ENCODE measurements at places on chromosomes 7 and 10.

GRCh38 chr10:69957886-69958555 lies 94.6 kb upstream of the MACROH2A2 start:
- no peak for DNase-seq

- DNase-seq: no peak
Measured at GRCh38 chr7:139752604-139753003, 25.2 kb downstream of the HIPK2 start.

GRCh38 chr10:25699631-25700030 lies 234.4 kb upstream of the MYO3A start:
- no peak for DNase-seq

- no peak for DNase-seq
Measured at GRCh38 chr10:78524941-78525340, 491.3 kb downstream of the RPS24 start.

DNA sequence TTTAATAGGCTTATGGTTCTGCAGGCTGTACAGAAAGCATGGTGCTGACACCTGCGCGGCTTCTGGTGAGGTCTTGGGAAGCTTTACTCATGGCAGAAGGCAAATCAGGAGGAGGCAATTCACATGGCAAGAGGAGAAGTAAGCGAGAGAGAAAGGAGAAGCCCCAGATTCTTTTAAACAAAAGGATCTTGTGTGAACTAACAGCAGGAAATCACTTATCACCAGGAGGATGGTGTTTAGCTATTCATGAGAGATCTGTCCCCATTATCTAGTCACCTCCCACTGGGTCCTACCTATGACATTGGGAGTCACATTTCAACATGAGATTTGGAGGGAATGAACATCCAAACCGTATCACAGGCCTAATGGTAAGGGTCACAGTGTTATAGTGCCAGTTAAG lies 678.0 kb upstream of the KCND2 start:
- DNase-seq: no peak

DNA sequence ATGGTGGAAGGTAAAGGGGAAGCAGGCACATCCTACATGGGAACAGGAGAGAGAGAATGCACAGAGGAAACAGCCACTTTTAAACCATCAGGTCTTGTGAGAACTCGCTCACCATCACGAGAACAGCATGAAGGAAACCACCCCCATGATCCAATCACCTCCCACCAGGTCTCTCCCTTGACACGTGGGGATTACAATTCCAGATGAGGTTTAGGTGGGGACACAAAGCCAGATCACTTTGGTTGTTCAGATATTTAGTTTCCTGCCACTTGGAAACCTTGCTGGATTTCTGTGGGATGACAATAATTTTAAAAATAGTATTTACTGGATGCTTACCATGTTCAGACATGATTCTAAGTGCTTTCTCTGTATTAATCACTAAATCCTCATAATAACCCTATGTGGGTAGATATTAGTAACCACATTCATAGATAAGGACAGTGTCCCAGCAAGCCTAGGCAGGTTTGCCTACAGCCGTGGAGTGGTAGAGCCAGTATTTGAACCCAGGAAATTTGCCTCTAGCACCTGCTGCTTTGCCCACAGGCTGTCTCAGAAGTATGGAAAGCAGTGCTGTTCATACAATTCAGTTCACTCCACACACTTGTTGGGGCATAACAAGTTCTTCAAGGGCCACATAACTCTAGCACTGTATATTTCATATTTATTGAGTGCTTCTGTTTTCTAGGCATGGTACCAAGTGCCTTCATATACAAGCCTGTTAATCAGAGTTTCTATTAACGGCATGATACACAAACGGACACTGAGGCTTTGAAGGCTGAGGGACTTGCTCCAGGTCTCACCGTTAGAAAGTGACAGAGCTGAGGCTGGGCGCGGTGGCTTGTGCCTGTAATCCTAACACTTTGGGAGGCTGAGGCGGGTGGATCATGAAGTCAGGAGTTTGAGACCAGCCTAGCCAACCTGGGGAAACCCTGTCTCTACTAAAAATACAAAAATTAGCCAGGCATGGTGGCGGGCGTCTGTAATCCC lies 8.3 kb downstream of the TLL2 start:
- no peak for DNase-seq

DNA sequence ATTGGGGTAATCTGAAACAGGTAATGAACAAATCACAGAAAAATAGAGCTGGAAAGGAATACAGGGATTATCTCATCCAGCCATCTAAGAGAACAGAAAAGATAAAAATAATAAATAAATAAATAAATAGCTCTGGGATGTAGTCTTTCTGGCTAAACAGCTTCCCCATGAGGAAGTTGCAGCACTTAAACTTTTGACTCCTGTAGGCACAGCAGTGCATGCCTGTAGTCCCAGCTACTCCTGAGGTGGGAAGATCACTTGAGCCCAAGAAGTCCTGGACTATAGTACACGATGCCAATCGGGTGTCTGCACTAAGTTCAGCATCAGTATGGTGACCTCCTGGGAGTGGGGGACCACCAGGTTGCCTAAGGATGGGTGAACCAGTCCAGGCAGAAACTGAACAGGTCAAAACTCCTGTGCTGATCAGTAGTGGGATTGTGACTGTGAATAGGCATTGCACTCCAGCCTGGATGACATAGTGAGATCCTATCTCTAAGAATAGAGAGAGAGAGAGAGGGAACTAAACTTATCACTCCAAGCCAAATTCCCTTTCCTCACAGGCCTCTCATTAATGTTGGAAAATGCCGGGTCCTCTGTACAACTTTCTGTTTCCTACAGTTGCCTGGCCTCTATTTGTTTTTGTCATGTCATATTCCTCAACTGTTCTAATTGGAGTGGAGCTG lies 61.7 kb upstream of the CDK13 start:
- DNase-seq: no peak

DNA sequence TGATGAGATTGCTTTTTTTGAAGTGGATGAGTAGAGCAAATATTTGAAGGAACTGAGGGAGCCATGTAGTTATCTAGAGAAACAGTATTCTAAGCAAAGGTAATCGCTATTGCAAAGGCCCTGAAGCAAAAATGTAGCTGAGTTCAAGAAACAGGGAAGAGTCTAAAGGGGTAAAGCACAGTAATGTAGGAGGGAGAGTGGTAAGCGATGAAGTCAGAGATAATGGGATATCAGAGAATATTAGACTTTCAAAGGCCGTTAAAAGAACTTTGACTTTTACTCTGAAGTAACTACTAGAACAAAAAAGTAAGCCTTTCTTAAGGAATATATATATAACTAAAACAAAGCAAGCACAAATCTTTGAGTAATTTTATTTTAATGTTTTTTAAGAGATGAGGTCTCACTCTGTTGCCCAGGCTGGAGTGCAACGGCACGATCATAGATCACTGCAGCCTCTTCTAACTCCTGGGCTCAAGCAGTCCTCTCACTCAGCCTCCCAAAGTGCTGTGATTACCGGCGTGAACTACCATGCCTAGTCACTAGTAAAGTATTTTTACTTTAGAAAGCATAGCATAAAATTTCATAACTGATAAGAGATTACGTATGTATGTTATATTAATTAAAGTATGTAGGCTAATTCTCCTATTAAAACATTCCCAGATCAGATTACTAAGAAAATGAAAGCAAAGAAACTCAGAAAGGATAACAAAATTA lies 61.7 kb upstream of the OIT3 start:
- DNase-seq: no peak
